ENCODE measurements at places on chromosomes 7 and 10. TPM values are rescaled to one million over a fixed set of nuclear protein-coding genes. Genes with fewer than 3 reads are reported as not detected.

PDE1C gene
- total RNA-seq: not detected

CALN1 gene
- total RNA-seq: not detected

FBXL13 gene
- total RNA-seq: 0.85 TPM

AGBL3 gene
- 1.4 TPM for total RNA-seq

MBL2 gene
- total RNA-seq: not detected

AVPI1 gene
- total RNA-seq: 6.8 TPM

- no peak for DNase-seq
Measured at GRCh38 chr7:117755136-117755535, 118.1 kb downstream of the CTTNBP2 start.

- DNase-seq: no peak
Measured at GRCh38 chr10:103277713-103278536, 987 bp downstream of the INA start.

GRCh38 chr7:151518105-151518946 lies 1.4 kb downstream of the RHEB start:
- peak; percentile 49 for DNase-seq

- DNase-seq: no peak
Measured at GRCh38 chr10:3647074-3647473, 137.9 kb downstream of the KLF6 start.

DNA sequence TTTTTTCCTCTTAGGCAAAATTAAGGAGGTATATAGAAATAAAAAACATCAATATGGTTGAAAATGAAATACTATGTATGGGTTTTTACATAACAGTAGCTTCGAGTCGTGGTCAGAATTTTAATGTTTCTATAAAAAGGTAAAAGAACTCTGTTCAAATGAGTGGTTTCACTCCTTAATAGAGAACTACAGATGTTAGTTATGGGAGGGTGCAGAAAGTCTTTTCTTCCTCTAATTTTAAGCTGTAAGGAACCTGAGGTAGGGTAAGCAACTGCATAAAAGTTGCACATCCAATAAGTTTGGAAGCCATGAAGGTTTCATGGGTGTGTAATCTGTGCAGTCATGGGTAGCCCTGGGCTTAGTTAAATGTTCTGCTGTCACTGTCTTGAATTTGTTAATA lies 141.3 kb downstream of the SUGCT start:
- DNase-seq: no peak

DNA sequence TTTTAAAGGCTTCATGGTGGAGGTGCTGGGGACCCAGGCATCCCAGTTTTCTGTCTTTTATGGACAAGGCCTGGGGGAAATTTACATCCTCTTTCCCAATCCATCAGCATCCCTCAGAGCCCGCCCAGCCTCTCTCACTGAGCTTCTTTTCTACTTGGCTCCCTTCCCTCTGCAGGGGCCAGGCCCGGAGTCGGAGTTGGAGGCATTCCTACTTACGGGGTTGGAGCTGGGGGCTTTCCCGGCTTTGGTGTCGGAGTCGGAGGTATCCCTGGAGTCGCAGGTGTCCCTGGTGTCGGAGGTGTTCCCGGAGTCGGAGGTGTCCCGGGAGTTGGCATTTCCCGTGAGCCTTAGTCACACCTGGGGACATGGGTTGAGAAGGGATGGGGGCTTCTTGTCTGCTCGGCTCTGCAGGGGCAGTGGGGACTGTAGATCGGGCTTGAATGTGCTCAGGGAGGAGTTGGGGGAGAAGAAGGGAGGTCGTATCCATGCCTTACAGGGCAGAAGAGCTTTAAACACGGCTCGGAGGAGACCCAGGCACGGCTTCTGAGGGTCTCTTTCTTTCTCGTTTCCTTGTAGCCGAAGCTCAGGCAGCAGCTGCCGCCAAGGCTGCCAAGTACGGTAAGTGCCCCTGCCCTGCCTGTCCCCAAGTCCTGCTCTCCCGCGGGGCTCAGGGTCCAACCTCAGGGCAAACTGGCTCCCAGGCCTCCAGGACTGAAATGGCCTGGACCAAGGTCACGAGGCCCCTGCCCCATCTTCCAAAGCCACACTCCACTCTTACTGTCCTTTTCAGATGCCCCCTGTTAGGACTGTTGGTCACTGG lies 27.3 kb upstream of the LIMK1 start:
- no peak for DNase-seq

DNA sequence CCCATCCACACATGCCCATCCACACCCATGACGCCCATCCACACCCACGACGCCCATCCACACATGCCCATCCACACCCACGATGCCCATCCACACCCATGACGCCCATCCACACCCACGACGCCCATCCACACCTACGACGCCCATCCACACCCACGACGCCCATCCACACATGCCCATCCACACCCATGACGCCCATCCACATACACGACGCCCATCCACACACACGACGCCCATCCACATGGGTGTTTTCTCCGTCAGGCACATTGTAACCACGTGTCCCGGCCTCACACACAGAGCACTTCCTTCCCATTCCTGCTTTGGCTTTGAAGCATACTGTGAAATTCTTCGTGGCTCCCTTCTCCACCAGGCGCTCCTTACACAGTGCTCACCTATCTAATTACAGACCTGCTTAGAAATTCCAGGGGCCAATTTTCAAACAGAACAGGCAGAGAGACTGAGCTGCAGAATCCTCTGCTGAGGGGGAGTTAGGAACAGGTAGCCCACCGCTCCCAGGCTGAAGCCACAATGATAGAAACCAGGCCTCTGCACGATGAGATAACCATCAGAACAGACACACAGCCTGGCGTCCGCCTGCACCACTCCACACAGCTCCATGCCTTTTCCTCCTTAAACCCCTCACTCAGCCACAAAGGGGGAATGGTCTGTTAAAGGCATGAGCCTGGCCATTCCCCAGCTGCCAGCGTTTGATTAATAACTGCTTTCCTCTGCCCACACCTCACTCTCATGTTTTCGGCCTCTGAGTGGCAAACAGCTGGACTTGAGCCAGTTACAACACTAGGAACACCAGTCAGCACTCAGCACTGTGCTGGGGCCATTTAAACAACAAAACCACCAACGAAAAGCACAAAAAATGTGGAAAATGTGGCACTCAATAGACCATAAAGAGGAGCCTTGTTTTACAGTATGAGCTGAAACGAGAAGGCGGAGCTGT lies 501.6 kb downstream of the PTPRN2 start:
- no peak for DNase-seq

DNA sequence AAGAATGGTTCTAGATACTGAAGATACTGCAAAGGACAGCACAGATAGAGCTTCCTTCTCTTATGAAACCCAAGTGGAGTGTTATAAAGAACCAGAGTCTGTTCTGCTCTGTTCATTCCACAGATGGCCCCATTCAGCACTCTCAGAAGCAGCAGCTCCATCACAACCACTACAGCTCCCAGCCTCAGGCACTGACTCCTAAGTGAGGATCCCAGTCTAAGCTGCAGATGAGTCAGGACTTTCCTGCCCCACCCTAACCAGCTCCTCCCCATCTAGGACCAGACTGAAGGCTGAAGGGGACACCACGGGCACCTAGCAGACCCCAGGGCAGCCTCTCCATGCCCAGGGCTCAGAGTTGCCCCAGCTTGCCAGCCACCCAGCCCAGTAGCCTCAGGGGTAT lies 379.8 kb downstream of the GRID1 start:
- no peak for DNase-seq

DNA sequence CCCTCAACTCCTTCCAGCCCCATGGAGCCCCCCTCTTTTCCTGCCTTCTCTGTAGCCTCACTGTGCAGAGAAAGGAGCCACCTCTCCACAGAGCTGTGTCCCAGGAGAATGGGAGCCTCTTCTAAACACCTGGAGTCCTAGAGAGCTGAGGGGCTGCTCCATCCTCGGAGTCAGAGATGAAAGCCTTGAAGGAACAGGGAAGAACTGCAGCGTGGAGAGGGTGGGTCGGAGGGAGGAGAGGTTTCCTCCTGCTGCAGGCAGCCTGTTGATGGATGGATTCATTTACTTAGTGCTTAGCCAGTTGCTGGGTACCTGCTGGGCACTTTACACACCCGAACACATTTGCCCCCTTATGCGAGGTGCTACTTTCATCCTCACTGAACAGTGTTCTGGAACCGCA lies 39.0 kb downstream of the C10orf120 start:
- no peak for DNase-seq

DNA sequence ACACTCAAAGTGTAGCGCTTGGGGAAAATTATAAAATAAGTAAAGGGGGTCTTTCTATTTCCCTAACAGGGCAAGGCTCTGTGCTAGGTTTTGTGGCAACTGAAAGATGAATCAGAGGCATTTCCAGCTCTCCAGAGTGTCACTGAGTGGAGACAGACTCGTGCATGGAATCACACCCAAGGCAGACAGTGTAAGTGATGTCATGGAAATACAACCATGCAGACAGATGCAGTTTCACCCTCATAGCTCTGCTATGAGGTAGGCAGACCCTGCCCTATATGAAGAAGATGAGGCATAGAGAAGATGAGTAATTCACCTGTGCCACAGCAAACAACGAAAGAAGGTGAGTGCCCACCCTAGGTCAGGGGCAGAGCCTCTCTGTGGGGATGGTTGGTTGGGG lies 57.2 kb upstream of the PITRM1 start:
- no peak for DNase-seq

GRCh38 chr7:116689790-116690259 lies 17.8 kb downstream of the MET start:
- DNase-seq: no peak

DNA sequence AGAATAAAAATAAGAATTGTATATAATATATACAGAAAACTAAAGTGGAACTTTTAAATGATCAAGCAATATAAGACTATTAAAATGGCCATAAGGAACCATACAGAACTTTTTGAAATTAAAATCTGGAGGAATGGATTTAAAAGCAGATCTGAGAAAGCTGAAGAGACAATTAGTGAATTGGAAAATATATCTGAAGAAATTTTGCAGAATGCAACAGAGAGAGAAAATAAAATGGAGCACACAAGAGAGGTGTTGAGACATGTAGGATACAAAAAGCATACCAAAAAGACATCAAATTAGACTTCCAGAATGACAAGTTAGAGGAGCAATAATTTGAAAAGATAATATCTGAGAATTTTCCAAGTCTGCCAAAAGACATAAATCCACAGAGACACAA lies 169.6 kb downstream of the VTI1A start:
- DNase-seq: no peak

DNA sequence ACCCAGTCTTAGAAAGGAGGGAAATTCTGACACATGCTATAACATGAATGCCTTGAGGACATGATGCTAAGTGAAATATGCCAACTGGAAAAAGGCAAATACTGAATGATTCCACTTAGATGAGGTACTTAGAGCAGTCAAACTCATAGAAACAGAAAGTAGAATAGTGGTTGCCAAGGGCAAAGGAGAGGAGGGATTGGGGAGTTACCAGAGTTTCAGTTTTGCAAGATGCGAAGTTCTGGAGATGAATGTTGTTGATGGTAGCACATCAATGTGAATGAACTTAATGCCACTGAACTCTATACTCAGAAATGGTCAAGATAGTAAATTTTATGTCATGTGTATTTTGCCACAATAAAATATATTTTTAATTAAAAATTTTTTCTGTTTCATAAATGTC lies 38.9 kb downstream of the DRGX start:
- DNase-seq: no peak

DNA sequence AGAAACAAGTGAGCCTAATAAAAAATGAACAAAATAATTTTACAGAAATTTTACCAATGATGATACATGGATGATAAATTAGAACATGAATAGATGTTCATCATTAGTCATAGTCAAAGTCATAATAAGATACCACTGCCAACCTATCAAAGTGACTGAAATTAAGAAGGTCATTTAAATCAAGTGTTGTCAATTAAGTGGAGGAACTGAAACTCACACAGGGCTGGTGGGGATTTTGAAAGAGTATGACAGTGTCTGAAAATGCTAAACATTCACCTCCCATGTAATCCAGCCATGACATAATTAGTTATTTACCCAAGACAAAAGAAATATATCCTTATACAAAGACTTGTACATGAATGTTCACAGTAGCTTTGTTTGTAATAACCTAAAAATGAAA lies 57.1 kb upstream of the DYNC1I1 start:
- DNase-seq: no peak

GRCh38 chr10:113103131-113103840 lies 153.2 kb downstream of the TCF7L2 start:
- no peak for DNase-seq
